Activated T-helper 1 cell treated with anti-CD3 and anti-CD28 coated beads, Interleukin-2, amount 50 U/mL, for 16 hours (primary cell): ENCODE measurements at places on chromosomes 6 and 20.
A peak's percentile ranks its signal among the peaks of the same experiment; 100 is the strongest.

DNA sequence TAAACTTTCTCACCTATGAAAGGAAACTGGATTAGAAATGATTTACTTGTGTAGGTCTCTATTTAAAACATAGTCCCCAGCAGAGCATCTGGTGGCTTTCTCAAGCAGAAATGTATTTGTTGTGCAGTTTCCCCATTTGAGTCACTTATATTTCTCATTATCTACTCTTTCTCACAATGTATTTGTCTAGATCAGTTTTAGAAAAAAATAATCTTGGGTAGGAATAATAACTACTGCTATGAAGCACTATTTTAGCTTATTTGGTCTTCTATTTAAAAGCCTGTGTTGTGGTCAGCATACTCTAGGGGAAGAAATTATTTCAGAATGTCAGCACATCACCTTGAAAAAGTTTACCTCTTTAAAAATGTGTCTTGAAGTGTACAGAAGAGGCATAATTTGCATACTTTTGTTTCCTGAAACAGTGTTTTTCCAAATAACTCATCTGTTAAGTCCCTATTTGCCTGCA is 60.9 kb upstream of the PRL start:
- DNase-seq = no peak

DNA sequence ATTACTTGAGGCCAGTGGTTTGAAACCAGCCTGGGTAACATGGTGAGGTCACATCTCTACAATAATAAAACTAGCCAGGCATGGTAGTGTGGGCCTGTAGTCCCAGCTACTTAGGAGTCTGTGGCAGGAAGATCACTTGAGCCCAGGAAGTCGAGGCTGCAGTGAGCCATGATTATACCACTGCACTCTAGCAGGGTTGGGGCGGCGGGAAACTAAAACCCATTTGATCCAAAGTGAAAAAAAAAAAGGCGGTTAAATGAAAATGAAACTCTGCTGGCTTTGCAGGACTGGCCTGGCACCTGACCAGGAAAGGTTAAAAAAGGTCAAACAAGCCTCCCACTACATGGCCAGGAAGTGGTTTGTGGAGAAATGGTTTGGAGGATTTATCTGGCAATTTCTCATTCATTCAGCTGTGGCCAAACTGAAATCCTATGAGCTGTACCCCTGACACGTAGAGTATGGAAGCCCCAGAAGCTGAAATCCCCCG is 36.6 kb downstream of the MTRES1 start:
- DNase-seq = no peak

- no peak for DNase-seq
Measured at GRCh38 chr6:40442591-40442990, 144.6 kb downstream of the LRFN2 start.

DNA sequence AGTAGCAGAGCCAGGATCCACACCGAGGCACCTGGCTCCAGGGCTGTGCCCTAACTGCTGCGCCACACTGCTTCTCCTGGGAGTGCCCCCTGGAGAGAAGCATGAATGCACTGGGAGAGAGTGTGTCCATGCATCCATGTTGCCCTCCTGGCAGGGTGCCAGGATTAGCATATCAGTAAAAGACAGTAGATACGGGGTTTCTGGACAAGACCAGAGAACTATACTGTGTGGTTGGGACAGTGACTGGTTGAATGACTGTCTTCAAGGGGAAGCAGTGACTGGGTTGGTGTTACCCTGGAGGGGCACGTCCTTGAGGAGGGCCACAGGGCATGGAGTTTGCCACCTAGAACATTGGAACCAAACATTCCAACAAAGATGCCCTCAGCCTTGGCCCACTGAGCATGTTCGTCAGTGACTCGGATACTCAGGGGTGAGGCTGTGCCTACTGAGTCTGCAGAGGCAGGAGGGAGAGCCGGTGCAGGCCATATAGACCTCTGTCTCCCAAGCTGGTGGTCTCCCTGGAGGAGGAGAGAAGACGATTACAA is 288.8 kb downstream of the CDC5L start:
- DNase-seq = no peak

DNA sequence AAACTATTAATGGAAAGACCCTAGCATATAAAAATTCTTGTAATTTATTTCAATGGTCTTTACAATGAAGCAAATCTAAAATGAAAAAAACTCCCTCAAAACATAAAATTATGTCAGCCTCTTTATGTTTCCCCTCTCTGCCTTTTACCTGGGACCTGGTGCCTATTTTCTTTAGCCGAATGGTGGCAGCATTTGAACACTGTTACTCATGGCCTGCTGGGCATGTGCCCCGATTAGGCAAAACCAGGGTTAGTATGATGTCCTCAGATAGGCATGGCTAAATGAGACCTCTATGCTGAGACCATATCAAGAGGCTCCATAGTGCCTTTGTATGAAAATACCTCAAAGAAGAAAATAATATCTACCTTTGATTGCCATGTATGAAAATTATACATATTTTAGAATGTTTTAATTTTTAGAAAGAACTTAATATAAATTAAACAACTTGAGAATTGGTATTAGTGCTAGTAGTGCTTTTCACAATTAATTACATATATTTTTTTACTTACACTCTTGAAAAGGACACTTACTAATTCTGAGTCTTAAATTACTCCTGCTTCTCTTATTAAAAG is 22.5 kb upstream of the C6orf58 start:
- DNase-seq = no peak

DNA sequence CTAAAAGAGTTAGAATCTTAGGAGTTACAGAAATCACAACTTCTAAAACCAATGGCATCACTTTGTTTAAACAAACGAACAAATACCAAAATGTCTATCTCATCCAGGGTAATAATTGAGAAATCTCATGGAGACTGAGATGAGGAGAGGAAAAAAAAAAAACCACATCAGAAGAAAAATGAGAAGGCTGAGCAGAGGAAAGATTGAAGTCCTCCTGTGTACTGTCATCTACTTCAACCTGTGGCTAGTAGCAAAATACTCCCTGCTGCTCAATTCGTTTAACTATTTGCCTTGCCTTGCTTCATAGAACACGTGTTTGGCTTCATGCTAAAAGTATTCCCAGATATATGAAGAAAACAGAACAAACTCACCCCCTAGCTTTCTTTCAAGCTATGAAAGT is 143.7 kb downstream of the PDE10A start:
- DNase-seq = no peak

- no peak for DNase-seq
Measured at GRCh38 chr6:5599127-5599526, 337.8 kb downstream of the FARS2 start.

GRCh38 chr6:34358389-34358905 is 34.0 kb downstream of the NUDT3 start:
- DNase-seq = no peak

DNA sequence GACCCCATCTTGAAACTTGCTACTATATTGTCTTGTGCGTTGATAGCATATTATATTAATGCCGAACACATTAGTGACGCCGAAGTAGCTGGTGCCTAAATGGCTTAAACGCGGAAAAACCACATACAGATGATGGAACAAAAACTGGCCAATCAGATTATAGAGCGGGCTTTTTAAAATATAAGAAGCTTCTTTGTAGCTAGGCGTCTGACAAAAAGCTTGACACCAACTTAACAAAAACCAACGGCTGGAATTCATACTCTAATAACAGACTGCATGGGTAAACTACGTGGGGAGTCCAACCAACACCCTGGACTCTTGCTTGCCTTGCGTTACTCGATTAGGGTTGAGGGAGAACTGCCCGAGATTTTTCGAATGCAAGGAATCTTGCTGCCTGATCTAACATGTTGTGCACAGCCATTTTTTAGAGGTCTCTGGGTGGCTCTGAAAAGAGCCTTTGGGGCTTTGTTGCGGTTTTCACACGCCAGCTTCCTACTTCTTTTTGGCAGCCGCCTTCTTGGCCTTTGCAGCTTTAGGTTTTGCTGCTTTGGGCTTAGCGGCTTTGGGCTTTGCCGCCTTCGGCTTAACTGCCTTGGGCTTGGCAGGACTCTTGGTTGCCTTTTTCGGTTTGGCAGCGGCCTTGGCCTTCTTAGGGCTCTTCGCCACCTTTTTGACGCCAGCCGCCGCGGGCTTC is 45.7 kb downstream of the OR2B2 start:
- DNase-seq = peak; percentile 9

DNA sequence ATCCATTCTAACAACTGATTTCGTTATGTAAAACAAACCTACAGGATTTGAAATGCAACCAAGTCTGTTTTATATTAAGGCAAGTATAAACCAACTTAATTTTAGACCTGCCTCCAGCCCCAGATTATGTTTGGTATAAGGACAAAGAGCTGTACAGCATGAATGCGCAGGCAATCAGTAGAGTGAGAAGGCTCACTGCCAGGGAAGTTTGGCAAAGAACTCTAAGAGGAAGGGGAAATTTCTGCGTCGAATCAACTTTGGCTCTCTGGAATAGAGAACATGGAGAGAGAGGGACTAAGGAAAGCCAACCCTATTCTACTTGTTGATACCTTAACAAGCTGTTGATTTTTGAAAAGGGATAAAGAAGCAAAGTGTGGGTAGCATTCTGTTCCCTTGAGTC is 96.9 kb upstream of the FOXO3 start:
- DNase-seq = no peak

- DNase-seq = no peak
Measured at GRCh38 chr6:139235661-139236060, 56.1 kb downstream of the TXLNB start.
